Fibroblast of pulmonary artery (primary cell): ENCODE measurements at places on chromosomes 13 and 19.

DNA sequence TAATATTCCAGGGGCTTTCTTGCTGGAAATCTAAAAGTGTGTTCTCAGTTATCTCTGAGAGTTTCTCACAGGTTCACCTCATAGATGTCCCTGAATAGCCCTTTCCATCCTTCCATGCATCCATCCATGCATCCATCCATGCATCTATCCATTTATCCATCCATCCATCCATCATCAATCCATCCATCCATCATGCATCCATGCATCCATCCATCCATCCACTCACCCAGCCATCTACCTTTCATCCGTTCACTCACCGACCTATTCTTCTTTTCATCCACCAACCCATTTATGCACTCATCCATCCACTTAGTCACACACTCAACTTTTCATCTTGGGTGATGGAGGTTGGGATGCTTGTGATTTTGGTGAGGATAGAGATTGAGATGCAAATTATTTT lies 7.4 kb upstream of the ADGRE3 start:
- no peak for DNase-seq

DNA sequence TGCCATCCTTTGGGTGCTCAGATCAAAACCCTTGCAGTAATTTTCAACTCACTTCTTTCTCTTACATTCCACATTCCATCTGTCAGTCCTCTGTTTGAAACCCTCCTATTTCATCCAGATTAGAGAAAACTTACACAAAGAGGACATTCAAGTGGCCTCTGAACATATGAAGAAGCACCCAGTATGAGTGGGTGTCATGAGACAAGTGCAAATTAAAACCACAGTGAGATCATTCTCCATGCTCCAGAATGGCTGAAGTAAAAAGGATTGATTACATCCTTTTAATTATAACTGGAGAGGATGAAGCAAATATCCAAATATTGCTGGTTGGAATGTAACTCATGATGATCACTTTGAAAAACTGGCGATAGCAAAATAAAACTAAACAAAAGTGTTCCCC lies 96.5 kb downstream of the MIPEP start:
- no peak for DNase-seq

DNA sequence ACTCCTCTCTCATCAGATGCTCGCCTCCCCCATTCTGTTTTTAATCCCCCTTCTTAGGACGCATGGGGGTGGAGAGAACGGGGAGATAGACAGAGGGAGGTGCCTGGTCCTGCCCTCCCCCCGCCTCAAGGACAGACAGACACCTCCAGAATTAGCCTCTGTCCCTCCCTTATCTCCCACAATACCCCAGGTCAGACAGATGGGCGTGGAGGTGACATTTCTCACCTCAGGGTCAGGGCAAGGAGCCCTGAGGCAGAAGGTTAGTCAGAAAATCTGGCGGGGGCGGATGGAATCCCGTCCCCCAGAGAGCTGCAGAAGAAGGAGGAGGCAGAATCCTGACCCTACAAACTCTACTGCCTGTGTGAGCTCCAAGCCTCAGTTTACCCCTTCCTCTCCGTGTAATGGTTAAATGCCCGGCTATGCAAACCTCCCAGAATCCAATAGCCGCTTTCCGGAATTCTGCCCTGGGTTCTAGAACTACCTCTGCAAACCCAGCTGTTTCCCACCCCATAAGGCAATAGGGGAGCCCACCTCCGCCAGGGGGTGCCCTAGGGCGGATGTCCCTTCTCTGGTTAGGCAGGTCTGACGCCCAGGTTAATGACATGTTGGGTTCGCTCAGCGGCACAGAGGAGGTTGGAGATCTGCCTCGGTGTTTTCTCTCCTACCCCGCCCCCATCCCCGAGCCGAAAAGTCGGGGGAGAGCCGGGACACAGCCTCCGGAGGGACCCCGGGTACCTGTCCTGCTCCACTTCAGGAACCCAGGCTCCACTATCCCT lies 900 bp downstream of the PPP1R13L start:
- peak; percentile 39 for DNase-seq

DNA sequence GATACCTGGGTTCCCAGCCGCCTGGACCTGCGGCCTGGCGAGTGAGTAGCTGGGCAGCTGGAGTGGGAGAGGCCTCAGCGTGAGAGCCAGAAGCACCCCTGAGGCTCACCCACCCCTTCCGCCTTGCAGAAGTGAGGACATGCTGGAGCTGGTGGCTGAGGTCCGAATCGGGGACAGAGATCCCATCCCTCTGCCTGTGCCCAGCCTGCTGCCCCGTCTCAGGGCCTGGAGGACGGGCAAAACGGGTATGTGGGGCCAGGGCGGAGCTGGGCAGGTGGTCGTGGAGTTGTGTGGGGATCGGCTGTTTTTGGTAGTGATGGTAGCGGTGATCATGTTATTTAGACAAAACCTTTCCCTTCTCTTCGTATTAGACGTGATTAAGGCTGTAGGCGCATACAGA lies 4.6 kb downstream of the SCAF1 start:
- no peak for DNase-seq

GRCh38 chr13:26965952-26966700 lies 205.5 kb downstream of the USP12 start:
- DNase-seq = peak; percentile 89

DNA sequence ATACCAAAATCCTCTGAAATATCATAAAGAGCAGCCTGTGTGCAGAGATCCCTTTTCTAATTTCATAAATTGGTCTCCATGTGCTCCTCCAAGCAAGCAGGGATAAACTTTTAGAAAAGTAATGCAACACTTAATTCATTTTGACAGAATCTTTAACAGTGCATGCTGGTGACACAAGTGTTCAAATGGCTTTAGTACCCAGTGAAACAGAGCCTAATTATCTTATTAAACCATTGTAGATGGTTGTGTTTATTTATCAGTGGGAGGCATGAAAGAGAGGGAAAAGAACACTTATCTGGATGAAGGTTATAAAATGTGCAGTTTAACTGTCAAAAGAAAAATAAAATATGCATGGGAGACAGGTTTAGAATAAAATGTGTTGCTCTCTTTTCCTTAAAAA lies 945.0 kb upstream of the PCDH20 start:
- no peak for DNase-seq

DNA sequence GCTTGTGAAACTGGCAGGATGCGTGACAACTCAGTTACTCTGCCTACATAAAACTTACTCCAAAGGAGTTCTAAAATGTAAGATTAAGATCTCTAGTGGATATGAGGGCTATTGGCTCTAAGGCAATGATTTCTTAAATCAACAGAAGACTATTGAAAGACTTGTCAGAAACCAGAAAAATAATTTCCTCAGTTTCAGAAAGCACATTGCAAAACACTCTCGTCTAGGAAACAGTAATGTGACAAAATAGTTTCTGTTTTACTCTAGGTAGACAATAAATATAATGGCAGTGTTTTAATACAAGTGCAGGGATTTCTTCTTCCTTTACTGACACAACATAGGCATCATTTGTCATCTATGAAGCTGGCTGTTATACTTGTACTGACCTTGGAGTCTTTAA lies 230.1 kb downstream of the KCTD12 start:
- no peak for DNase-seq

- peak; percentile 83 for DNase-seq
Observed at GRCh38 chr19:29645911-29646310, 19.4 kb upstream of the PLEKHF1 start.

DNA sequence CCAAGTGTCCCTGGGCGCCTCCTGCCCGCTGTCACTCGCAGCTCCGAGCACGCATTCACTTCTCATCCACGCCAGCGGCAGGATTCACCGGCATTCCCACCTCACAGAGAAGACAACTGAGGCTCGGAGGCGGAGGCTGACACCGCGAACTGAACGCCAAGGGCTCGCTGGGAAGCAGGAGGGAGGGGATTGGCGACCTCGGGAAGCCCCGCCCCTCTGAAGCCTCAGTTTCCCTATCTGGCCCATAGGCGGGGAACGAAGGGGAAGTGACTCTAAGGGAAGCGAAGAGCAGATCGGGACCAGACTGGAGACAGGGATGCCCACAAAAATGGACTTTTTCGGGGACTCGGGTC lies 256 bp downstream of the MICOS13 start:
- peak; percentile 26 for DNase-seq

GRCh38 chr13:80199585-80200292 lies 141.2 kb downstream of the SPRY2 start:
- DNase-seq = no peak

- DNase-seq = no peak
Observed at GRCh38 chr19:52724701-52725514, 9.9 kb downstream of the ZNF611 start.

- DNase-seq = no peak
Observed at GRCh38 chr19:47187797-47188196, 43.2 kb downstream of the BBC3 start.

GRCh38 chr13:58093394-58093793 lies 461.9 kb downstream of the PCDH17 start:
- DNase-seq = no peak

DNA sequence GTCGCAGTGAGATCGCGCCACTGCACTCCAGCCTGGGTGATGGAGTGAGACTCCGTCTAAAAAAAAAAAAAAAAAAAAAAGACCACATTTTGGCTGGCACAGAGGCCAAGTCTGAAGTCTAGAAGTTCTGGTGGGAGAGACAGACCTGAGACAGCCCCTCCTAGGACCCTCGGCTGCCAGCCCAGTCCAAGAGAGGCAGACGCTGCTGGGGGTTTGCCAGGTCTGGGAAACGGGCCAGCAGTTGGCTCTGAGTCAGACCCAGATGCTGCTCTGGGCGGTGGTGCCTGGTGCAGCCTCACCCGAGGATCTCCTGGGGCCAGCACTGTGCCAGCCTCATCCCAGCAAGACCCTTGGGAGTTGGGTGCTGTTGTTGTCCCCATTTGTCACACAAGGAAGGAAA lies 5.8 kb downstream of the FCHO1 start:
- peak; percentile 64 for DNase-seq

GRCh38 chr13:95678967-95679366 lies 2.0 kb downstream of the DNAJC3 start:
- no peak for DNase-seq

DNA sequence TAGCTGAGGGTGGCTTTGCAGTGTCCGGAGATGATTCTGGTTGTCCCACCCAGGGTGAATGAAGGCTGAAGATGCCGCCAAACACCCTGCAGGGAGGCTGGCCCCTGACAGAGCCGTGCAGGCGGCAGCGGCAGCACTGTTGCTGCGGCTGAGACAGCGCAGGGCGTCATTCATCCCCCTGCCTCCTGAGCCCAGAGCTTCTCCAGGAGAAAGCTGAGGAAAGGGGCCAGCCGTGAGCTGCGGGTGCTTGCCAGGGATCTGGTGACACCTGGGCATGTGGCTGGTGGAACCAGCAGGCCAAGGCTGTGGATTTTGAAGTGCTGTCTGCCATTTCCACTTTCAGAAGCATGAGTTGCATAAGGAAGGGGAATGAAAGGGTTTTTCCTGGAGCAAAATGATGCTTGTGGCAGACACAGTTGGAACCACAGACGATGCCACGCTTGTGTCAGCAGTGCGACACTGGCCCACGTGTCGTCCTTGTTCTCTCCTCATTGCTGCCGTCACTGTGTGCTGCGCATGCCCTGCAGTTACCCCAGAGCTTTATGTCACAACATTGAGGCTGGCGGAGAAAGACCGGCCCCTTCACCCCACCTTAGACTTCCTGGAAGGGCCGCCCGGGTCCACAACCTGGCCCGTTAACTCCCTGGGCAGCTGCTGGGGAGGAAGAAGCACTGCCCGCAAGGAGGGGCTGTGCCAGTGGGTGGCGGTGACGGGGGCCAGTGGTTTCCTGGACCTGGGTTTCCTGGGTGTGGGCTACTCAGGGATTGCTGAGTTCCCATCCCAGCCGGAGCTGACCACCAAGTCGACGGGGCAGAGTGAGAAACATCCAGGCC lies 22.7 kb downstream of the TFDP1 start:
- no peak for DNase-seq

- no peak for DNase-seq
Observed at GRCh38 chr19:55231391-55232285, 3.1 kb upstream of the TMEM86B start.
